DMS79 (cell line): ENCODE measurements at places on chromosomes 3 and 15.

- DNase-seq = no peak
Observed at GRCh38 chr3:39533226-39533625, 65.7 kb downstream of the MOBP start.

GRCh38 chr3:82978368-82978767 lies 1216.9 kb upstream of the GBE1 start:
- DNase-seq = no peak

GRCh38 chr3:186220365-186220764 lies 111.5 kb upstream of the ETV5 start:
- DNase-seq = no peak

DNA sequence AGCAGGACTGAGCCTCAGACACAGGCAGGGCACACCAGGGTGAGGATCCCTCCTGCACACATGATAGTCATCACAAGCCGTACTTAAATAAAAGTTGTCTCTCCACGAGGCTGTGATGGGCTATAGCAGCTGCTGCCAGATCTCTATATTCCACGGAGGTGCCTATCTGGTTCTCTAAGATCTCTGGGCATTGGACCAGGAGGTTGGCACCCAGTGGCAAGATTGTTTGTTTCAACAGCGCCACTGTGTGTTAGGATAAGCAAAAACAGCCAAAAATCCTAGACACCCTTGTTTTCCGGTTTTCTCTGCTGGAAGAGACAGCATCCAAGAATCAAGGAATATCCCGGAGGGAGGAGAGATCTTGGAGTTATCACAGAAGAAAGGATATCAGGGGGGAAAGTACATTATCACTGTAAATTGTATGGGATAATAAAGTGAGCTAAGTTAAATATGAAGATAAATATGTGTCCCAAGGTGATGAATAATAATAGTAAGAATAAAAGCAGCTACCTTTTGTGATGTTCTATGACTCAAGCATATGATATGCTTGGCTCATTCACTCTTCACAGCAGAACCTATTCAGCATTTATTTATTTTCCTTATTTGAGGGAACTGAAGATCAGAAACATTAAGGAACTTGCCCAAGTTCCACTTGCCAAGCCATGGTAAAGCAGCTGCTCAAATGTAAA lies 90.6 kb upstream of the AKAP13 start:
- peak; percentile 1 for DNase-seq

GRCh38 chr3:134810052-134810435 lies 15.0 kb downstream of the EPHB1 start:
- no peak for DNase-seq

DNA sequence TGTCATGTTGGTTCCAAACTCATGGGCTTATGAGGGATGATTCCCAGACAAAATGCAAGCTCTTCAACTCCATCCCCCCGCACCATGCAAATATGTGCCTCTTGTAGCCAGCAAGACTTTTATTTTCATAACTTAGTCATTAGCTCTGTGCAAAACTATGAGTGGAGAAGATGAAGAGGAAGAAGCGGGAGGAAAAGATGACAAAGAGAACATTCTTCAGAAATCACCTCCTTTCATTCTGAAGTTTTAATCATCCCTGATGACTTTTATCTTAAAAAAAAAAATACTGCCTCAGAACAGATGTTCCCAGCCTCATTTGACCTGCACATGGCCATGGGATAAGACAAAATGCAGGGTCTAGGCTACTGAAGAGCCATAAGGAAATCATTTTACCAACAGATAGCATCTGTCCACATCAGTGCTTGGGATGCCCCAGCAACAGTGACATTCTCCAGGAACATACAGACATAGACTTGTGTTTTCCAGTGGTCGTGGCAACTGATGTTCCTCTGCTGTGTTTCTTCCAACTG lies 145.5 kb downstream of the WNT5A start:
- DNase-seq = no peak

GRCh38 chr15:40846841-40847222 lies 3.0 kb downstream of the SPINT1 start:
- DNase-seq = no peak

DNA sequence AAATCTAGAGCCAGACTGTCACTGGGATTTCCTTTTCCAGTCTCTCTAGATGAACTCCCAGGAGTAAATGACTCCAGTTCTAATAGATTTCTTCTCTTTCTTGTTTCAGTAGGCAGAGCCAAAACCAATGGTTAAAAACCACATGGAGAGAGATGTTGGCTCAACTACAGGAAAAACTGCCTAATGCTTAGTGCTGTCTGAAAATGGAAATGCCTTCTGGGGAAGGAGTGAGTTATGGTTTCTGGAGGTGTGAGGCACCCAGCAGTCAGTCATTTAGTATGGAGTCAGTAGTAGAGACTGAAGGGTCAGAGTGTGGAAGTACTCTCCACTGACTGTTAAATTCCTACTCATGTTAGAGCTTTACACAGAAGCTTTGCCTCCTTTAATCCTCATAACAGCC lies 136.7 kb downstream of the CCNL1 start:
- no peak for DNase-seq

DNA sequence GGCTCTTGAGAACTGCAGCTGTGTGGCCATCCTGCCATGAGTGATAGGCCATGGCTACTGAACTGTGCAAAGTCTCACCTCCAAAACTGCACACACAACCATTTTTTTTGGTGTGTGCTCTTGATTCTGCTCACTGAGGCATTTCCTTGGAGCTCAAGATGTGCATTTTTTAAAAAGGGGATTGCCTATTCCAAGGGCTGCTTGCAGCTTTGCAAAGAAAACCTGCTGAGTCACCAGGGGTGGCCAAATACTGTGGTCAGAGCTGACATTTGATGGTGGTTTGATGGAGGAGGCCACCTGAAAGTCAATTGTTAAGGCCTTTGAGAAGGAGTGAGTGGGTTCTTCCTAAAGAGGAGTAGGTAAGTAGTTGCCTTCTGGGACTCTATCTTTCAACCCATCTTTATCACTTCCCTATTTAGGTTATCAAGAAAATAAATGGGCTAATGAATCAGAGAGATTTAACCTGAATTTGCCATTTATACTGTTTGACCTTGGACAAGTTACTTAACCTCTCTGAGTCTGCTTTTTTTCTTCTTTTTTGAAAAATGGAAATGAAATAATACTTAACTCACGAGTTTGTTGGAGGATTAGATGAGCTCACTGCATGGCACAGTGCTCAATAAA lies 87.9 kb downstream of the CHST2 start:
- DNase-seq = no peak

DNA sequence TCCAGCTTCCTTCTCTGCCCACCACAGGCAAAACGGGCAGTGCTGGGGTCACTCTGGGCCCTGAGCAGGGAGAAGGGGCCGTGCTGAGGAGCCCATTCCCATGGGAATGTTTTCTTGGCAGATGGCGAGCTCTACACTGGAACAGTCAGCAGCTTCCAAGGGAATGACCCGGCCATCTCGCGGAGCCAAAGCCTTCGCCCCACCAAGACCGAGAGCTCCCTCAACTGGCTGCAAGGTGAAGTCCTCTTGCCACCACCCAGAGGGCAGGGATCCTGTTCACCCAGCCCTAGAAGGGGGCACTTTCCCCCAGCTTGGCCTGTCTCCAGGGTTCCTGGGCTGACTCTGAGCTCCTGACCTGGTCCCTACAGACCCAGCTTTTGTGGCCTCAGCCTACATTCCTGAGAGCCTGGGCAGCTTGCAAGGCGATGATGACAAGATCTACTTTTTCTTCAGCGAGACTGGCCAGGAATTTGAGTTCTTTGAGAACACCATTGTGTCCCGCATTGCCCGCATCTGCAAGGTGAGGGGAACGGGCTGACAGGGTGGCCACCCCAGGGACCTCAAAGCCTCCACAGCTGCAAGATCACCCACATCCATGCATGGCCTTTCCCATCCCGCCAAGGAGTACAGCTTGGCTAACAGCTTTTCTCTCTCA lies 12.4 kb downstream of the CIB1 start:
- no peak for DNase-seq

- no peak for DNase-seq
Observed at GRCh38 chr3:14598143-14598569, 53.4 kb upstream of the CCDC174 start.
